Stimulated activated CD4-positive, alpha-beta T cell treated with anti-CD3 and anti-CD28 coated beads, TNF-alpha, amount 100 ng/mL, for 1 hour (primary cell): ENCODE measurements at places on chromosomes 3 and 15.

- DNase-seq: no peak
These were observed 284.1 kb downstream of the NFKBIZ start for GRCh38 chr3:102133376-102133775.

DNA sequence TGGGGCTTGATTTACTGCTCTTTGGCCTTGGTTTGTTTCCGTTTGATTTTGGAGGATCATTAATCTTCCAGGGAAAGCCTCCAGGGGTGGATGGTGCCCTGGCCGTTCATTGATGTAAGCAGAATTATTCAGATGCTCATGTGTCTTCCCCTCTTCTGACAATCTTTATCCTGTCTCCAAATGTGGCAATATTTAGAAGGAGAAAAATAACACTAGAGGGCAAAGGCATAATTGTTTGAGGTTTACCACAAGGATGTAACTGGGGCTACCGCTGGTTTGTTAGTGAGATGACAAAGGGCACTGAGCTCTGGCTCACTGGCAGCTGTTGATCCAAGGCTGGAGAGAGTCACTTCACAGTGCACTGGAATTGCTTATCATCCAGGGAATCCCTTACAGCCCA lies 18.2 kb upstream of the PLCL2 start:
- DNase-seq: no peak

- no peak for DNase-seq
These were observed 147.8 kb downstream of the SLCO3A1 start for GRCh38 chr15:92001307-92001706.

- no peak for DNase-seq
These were observed 9.6 kb downstream of the DNAJB8 start for GRCh38 chr3:128456776-128457715.

- DNase-seq: no peak
These were observed 45.6 kb upstream of the FAH start for GRCh38 chr15:80107204-80107603.

- DNase-seq: no peak
These were observed 215.3 kb upstream of the THRB start for GRCh38 chr3:24709956-24710355.
